Caco-2 (cell line): ENCODE measurements at places on chromosomes 4 and X. TPM values are rescaled to one million over a fixed set of nuclear protein-coding genes. Genes with fewer than 3 reads are reported as not detected.
A peak's percentile ranks its signal among the peaks of the same experiment; 100 is the strongest.

DNA sequence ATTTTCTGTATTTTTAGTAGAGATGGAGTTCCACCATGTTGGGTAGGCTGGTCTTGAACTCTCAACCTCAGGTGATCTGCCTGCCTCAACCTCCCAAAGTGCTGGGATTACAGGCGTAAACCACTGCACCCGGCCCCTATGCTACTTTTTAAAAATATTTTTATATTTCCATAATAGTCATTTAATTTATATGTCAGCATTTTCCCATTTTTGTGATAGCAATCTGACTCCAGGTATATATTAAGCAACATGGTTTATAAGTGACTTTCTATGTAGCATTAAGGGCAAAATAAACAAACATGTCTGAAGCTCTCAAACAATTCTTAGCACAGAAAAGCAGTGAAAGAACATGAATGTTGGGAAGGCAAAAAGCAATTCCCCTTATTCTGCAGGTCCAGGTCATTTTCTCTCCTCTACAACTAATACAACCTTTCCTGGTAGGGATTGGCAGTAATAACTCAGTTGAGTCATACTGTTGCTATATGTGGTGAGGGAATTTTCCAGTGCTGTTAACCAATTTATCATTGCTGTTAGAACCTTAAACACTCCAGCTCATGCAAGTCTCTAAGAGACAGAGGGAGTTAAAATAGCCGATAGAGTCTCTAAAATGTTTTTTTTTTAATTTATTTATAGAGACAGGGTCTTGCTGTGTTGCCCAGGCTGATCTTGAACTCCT, 24.0 kb downstream of the SMIM14 start:
- DNase-seq, result no peak

GRCh38 chr4:69843932-69844331, 16.0 kb downstream of the SULT1E1 start:
- no peak for DNase-seq

DNA sequence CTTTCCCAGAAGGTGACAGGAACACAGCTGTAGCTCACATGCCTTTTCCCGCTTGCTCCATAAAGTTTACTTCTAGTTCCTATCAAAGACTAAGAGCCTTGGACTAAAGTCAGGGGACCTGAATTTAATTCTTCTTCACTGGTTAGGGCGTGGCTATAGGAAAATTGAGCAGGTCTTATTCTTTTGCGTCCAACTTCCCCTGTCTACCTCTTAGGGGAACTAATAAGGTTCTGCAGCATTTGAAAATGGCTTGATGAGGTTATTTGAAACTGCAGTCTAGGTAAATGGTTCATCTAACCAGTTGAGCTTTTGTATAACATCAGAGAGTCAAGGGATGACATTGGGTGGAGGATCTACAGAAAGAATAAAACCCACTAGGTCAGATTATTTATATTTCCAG, 2.6 kb downstream of the ARHGAP10 start:
- DNase-seq, result no peak

- DNase-seq, result no peak
Measured at GRCh38 chrX:38929966-38930421, 128.7 kb downstream of the MID1IP1 start.

- peak; percentile 15 for DNase-seq
Measured at GRCh38 chr4:142883040-142883832, 37.1 kb upstream of the INPP4B start.

DNA sequence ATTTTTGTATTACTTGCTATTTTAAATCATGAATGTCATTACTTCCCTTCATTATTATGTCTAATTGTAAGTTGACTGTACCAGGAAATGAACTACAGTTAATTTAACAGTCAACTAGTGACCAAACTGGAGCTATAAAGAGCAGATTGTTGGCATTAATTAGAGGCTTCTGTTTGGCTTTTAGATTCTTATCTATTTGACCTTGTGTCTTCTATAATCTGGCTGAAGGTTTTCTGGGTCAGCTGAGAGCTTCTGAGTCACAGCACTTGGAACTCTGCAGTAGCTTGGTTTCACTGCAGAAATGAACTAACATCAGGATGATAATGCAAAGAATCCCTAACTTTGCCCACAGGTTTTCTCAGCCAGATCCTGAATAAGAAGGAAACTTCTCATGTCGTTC, 169.2 kb upstream of the LEF1 start:
- no peak for DNase-seq

CFAP99 gene
- not detected in 2 replicates for total RNA-seq

DNA sequence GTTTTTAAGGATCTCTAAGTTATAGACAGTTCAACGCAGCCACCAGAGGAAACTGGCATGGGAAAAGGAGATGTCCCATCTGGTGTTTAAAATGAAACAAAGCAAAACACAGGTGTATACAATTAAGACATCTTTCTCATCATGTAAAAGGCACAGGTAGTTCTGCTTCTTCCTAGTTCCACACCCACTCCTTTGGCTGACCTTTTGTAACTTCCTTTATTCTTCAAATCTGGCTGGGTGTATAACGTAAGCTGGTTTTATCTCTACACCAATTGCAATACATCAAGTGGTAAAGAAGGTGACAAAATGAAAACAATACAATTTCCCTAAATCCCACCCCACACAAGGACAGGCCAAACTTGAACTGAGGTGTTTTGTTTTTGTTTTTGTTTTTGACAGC, 27.3 kb upstream of the FBXW7 start:
- DNase-seq, result no peak

DNA sequence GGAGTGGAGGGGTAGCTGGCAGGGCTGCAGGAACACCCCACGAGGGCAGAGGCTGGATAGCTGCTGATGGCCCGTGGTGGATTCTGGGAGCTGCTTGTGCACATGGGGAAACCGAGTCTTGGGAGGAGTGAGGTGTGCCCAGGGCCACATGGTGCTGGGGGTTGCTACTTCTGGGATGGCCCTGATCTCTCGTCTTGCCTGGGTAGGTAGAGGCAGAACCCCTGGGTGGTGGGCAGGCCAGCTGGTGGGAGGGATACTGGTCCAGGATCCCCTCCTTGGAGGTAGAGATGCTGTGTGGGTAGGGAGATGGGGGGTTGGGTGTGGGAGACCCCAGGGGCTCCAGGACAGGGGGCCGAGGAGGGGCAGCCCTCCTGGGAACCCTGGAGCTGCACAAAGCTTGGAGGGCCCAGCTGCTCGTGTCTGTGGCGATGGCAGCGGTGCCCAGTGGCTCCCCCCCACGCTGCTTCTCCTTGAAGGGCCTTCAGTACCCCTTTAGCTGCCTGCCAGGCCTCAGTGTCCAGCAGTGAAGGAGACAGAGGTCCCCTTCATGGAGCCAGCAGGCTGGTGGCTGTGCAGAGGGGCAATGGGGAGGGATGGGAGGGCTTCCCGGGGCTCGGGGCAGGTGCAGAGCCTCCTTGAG, 3.2 kb downstream of the NAT8L start:
- DNase-seq, result no peak

DNA sequence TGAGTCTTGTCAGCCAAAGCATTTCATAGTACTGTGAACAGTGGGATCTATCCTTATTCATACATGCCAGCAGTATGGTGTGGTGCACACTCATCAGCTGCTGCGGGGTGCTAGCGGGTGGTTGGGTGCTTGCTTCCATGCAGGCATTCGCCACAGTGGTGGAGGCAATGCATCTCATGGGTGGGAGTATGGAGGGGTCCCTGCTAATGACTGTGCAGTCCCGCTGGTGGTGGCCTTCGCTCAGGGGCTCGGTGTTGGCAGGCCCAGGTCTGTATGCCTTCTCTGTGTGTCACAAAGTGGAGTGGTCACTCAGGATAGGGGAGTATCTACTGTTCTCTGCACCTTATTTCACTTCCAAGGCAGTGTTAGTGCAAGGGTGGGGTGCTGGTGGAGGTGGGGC, 122.6 kb downstream of the POU3F4 start:
- no peak for DNase-seq

SMPX gene
- total RNA-seq, result 2.7 and 2.9 TPM in 2 replicates

- DNase-seq, result no peak
Measured at GRCh38 chr4:182748949-182749348, 168.2 kb downstream of the DCTD start.

FABP2 gene
- total RNA-seq, result not detected in 2 replicates

- DNase-seq, result no peak
Measured at GRCh38 chrX:69101683-69102251, 63.5 kb downstream of the PJA1 start.

GRCh38 chr4:65667506-65668041, 2.7 kb downstream of the EPHA5 start:
- no peak for DNase-seq

ZNF674 gene
- 3.7 and 4.6 TPM in 2 replicates for total RNA-seq

PDLIM5 gene
- 106 and 116 TPM in 2 replicates for total RNA-seq

HELT gene
- not detected in 2 replicates for total RNA-seq

GRCh38 chr4:1737666-1738065, 16.3 kb downstream of the TACC3 start:
- DNase-seq, result no peak

ATP1B4 gene
- not detected in 2 replicates for total RNA-seq

DNA sequence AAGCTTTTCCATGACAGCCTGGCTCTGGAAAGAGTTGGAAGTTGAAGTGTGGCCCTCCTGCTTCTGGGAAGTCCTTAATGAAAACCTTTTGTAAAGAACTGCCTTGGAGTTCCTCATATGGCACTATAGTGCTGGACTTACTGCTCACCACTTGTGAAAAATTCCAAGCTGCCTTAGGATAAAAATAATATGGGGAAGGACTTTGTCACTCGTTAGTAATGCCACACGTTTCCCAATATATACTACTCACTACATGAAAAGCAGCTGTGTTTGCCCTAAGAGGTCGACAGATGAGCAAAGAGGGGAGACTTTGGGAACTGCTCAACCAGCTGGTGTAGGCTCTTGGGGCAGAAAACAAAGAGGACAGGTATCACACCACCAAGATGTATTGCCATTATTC, 11.7 kb downstream of the OPHN1 start:
- no peak for DNase-seq

S100P gene
- 70.8 and 96.9 TPM in 2 replicates for total RNA-seq

DNA sequence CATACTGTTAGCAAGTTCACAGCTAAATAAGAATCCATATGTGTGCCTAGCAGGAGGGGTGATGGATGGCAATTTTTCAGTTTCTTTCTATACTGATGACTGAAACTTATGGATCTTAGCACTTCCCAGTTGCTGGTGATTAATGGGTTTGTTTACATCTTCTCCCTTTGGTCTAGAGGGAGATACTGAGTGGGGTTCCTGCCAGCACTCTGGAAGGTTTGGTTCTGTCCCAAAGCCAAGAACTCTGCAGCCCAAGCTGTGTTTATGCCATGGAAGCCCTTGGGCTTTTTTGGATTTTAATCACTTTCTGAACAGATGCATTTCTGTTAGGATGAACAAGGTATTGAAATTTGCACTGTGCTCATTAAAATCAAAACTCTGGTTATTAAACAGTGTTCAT, 43.5 kb downstream of the DDIT4L start:
- no peak for DNase-seq

APLN gene
- 0.09 and 0.20 TPM in 2 replicates for total RNA-seq

DNA sequence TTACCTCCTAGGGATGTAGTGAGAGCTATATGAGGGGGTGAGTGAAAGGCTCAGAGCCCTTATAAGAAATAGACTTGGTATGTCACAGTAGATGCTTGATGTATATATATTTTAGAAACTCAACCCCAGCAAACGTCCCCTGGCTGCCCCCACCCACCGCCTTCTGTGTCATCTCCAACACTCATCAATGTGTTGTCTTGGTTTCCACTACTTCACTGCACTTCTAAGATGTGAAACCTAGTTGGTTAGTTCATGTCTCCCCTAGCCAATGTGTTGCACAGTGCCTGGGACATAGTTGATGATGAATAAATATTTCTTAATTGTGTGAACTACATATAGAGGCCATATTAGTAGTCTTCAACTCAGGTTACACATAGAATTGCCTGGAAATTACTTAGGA, 4.4 kb downstream of the FGFBP2 start:
- DNase-seq, result no peak

NAT8L gene
- 6.2 and 6.6 TPM in 2 replicates for total RNA-seq

ADH1B gene
- total RNA-seq, result 0.30 TPM in 1 of 2 replicates, not detected in the other

CENPVL2 gene
- not detected in 2 replicates for total RNA-seq

GRCh38 chrX:118862979-118863378, 39.4 kb downstream of the ZCCHC12 start:
- no peak for DNase-seq

DNA sequence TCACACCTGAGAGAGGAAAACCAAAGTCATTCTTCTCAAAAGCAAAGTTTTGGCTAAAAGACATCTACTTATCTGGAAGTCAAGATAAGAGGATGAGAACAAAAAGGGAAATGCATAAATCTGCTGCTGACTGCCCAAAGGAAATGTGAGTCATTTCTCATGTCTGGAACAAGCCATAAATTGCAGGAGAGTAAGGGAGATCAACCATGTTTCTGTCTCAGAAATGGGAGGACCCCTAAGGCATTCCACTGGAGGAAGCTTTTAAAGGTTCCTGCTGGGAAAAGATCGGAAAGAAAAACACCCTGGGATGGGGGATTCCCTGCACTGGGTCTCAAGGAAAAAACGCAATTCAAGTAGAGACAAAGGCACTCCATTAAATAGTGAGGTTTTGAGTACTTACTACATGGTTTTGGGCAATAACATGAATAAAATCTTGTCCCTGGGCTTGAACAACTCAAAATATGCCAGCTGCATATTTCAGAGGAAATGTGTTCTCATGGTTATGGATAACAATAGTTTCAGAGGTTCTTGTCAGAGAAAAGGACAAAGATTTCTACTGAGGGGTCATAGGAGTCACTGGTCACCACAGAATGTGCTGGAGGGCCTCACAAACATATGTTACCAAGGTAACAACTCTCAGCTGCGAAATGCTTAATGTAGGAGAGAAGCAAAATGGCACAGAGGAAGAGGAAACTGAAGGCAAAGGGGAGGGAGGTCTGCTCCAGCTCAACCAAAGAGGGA, 19.3 kb downstream of the GPR143 start:
- no peak for DNase-seq

GRPR gene
- total RNA-seq, result 0.21 TPM in 1 of 2 replicates, not detected in the other

IBSP gene
- total RNA-seq, result not detected in 2 replicates

- DNase-seq, result no peak
Measured at GRCh38 chr4:113292371-113293042, 243.1 kb downstream of the ANK2 start.

AFF2 gene
- 0.16 and 0.42 TPM in 2 replicates for total RNA-seq

- no peak for DNase-seq
Measured at GRCh38 chrX:129945131-129945530, 37.3 kb upstream of the BCORL1 start.

GRCh38 chrX:9677098-9677739, 88.4 kb downstream of the GPR143 start:
- DNase-seq, result no peak

GRCh38 chr4:153075836-153076518, 128.3 kb upstream of the TRIM2 start:
- DNase-seq, result no peak

FRG2 gene
- 0.23 TPM in 1 of 2 replicates, not detected in the other for total RNA-seq

DNA sequence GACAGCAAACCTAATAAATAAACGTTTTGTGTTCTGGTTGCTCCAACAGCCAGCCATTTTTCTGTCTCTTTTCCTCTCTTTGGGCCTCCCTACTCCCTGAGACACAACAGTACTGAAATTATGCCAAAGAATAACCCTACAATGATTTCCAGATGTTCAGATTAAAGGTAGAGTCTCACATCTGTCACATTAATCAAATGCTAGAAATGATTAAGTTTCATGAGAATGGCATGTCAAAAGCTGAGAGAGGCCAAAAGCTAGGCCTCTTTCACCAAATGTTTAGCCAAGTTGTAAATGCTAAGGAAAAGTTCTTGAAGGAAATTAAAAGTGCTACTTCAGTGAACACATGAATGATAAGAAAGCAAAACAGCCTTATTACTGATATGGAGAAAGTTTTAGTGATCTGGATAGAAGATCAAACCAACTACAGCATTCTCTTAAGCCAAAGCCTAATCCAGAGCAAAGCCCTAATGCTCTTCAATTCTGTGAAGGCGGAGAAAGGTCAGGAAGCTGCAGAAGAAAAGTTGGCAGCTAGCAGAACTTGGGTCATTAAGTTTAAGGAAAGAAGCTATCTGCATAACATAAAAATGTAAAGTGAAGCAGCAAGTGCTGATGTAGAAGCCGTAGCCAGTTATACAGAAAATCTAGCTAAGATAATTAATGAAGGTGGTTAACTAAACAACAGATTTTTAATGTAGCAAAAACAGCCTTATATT, 182.1 kb upstream of the NUDT6 start:
- DNase-seq, result no peak
